HAP-1 (cell line): ENCODE measurements at places on chromosomes 6 and 20.

- no peak for DNase-seq
These were observed 191.3 kb downstream of the ESR1 start for GRCh38 chr6:151998784-151999183.

DNA sequence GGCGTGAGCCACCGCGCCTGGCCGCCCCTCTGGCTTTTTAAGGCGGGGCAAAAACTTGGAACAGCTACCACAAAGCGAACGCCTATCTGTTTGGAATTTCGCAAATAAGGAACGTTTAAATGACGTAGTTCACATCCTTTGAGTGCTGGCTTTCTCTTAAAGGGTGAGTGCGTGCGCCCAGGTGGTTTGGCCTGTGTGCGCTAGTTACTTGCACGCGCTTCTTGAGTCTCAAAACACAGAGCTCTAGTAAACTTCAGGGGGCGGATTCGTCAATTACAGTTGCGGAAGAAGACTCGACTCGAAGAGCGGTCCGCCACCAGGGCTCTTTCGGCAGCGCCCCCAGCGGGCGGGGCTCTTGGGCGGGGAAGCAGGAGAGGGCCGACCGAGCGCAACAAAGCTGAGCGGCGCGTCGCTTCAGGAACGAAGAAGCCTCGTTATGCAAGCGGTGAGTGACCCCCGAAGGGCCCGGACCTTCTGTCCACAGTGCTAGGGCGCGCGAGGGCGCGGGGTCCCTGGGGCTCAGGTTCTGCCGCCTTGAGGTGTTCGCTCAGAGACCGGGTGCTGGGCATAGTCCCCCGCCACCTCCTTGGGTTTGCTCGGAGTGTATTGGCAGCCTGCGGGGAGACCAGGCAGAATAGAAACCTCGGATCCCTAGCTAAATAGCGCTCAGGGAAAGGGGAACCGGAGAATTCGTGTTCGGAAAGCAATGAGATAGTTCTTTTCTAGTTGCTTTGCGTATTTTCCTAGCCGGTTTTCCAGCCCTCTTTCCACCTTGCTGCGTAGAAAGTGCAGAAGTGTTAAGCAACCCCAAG is at the start of gene SYCP2L:
Gene SYCP2L, plus strand, starts transcription at position 362 of the 812 bp plus-strand sequence. Its CDS starts 75 bp downstream, at position 437.
- peak; percentile 93 for DNase-seq

DNA sequence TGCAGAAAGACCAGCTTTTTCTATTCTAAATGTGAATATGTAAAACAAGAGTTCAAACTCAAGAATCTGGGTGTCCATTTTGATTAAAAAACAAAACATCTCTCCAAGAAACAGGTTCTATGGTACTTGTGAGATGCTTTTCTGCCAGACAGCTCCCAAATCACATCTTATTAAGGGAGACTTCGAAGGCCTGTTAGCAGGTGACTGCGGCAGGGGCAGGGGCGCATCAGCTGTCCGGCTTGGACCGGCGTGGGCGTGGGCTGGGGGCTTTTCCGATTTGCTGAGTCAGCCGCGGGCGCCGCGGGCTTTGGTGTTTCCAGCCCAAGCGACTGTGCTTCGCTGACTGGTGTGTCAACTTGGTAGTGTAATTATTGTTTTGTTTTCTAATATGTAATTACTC is 32.6 kb downstream of the TFAP2A start:
- no peak for DNase-seq

GRCh38 chr6:158160932-158161539 is 7.0 kb downstream of the SERAC1 start:
- no peak for DNase-seq

GRCh38 chr6:26286168-26286877 is 78.7 kb upstream of the BTN3A2 start:
- peak; percentile 70 for DNase-seq

DNA sequence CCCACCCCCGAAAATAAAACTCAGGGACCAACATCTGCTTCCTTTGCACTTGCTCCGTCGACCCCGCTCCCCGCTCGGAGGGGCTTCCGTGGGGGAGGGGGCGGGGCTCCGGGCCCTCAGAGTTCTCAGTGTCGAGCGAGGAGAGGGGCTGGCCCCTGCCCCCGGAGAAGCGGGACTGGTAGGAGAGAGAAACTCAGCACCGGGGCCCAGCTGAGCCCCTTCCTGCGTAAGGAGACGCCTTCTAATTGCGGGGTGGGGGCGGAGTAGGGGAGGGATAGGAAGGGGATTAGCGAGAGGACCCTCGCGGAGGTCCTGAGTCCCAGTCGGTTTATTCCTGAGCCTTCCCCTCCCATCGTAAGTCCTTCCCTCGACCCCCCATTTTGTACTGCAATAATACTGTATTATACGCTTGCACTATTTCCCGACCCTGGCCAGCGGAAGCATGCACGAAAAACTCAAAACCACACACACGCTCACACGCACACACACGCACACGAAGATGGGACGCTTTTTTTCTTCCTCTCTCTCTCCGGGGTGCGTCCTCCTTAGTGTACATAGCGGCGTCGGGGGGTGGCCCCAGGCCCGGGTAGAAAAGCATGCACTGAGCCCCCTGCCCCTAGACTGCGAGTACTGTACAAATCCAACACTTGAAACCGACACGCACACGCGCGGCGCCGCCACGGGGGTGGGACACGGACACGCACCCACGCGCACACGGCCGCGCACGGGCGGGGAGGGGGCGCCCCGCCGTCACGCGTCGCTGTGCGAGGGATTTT is 22.1 kb upstream of the SLC22A7 start:
- DNase-seq, result no peak

DNA sequence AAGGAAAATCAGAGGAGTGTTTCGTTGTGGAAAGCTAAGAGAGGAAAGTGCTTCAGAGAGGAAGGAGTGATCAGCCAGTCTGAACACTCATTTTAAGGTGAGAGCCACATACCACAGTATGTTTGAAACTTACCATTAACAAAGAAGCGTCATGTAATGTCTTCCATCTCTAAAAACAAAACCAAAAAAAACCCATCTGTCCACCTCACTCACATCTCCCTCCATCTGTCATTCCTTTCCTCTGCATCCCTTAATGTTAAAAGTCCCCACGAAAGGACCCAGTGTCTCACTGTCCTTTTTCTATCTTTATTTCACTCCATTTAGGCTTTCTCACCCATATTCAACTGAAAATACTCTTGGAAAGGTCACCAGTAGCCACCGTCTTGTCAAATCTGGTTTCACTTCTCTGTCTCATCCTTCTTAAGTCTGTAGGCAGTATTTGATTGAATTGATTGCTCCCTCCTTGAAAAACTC is 59.4 kb upstream of the GNRH2 start:
- DNase-seq, result no peak

- DNase-seq, result peak; percentile 60
These were observed 45.6 kb upstream of the RAB23 start for GRCh38 chr6:57267586-57268293.

- no peak for DNase-seq
These were observed 19.6 kb upstream of the TRAM2 start for GRCh38 chr6:52596371-52597028.

DNA sequence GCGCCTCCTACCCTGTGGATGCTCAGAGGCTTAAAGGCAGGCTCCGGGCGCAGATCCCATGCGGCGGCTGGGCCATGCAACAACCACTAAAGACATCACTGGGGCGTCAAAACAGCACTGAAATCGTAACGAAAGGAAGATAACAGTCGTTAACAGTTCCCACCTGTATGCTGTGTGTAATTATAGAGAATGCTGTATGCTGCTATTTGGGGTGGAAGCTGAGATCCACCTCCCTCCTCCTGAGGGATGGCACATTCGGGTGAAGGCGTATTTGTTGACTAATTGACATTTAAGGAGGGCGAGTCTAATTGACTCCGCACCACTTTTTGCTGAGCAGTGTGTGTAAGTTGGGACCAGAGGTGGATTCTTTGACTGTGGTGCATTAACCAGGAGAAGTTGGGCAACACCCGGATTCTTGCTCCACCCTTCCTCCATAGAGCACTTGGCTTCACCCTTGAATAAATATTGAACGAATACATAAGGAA is 687 bp downstream of the SLC35A1 start:
- no peak for DNase-seq

DNA sequence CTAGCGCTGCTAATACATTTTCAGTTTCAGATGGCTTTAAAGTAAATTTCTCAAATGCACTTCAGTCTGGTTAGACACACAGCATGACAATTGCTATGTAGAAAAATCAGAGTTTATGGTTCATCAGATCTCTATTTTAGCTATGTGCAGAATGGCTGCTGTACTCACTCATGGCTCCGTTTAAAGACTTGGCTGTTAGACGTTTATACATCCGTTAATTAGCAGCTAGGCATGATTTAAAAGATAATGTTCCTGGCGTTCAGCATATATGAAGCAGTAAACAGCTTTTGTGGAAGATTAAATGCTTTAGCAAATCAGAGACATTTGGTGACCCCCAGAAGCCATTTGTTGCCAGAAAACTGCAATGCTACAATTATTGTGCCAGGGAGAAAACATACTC is 350.0 kb upstream of the MANEA start:
- DNase-seq, result no peak

DNA sequence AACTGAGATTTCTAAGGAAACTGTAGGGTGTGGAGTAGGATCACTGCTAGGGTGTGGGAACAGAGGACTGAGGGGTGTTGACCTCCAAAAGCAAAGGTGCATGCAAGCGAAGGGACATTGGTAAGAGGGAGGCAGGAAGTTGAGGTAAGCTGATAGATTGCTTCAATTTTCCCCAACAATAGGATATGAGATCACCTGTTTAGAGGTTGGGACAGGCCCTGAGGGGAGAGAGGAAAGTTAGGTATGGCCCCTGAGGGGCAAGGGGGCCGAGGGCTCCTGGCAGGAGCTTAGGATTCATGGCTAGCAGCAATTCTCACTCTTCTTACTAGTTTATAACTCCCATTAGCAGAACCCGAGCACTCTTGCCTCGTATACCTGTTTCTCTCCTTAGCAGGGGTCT is 106.8 kb upstream of the RPS6KA2 start:
- DNase-seq, result no peak

DNA sequence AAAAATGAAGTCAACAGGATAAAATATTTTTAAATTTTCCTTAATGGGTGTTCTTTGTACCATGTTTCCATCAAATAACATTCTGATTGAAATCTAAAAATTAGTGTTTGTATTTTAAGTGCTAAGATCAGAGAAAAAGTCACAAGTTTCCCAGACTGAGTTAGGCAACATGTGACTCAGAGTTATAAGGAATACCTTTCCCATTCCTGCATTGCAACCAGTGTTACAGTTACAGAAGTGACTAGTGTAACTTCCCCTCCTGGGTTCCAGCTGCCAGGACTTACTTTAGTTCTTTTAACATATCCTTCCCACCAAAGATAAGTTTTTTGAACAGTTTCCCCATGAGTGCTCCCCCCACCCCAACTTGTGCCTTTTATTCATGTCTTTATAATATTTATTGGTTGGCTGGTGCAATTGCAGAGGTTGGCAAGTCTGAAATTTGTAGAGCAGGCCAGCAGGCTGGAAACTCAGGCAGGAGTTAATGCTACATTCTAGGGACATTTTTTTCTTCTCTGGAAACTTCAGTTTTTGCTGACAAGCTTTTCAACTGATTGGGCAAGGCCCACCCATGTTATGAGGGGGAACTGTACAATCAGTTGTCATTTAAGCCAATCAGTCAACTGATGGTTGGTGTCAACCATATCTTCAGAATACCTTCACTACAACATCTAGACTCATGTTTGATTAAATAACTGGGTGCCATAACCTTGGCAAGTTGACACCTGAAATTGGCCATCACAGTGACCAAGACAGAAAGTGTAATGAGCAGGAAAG is 22.9 kb upstream of the ESR1 start:
- DNase-seq, result no peak

GRCh38 chr6:30216096-30216495 is 2.9 kb upstream of the TRIM26 start:
- DNase-seq, result no peak

DNA sequence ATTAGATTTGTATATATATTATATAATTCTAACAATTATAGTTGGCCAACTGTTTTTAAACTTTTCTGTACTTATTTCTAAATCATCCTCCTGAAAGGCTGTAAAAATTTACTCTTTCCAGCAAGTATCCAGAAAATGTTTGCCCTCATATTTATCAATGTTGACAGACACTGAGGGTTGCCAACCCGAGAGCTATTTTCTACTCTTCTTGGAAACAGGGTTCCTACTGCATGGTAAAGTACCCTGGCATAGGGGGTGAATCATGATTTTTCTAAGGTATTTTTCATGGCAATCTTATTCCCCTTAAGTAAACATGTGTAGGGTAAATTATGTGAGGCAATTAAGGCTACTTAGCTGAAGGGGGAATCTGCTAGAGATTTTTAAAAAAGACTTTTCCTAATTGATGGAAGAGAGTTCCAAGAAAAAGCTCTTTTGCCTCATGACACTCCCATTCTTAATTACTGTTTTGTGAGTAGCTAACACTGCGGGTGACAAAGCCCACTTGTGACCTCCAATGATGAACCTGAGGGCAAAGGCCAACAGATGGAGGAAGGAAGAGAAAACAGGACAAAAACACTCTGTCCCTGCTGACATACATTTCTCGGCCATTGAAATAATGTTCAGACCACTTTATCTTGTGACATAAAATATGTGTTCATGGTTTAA is 37.9 kb downstream of the GPX5 start:
- no peak for DNase-seq

- no peak for DNase-seq
These were observed 17.3 kb upstream of the RHAG start for GRCh38 chr6:49653942-49654341.

- DNase-seq, result no peak
These were observed 161.3 kb upstream of the RREB1 start for GRCh38 chr6:6946206-6947155.

GRCh38 chr6:43666196-43666920 is 21.2 kb downstream of the MRPS18A start:
- no peak for DNase-seq

DNA sequence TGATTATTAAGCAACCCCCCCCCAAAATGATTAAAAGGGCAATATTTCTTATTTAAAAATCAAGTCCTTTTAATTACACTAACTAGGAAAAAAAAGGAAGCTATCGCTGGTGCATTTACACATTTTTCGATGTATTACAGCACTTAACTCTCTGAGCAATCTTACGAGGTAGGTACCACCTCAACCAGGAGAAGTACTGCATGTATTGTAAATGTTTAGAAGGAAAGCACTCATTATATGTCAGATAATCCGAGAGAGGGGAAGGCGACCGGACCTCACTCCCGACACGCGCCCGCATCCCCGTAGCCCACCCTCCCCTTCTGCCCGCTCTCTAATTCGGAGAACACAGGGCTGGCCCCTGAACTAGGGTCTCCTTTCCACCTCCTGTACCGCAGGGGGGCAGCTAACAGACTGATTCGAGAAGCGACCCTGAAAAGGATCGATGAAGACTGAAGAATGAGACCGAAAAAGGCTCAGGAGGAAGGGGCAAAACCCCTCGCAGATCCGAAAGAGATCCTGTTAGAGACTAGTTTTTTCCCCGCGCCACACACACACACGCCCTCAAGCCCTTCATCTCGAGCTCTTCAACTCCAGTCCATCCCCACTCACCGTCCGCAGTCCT is 337 bp downstream of the ESF1 start:
- DNase-seq, result no peak

- no peak for DNase-seq
These were observed 41.2 kb downstream of the ANKS1A start for GRCh38 chr6:34930221-34930620.

- DNase-seq, result no peak
These were observed 19.3 kb upstream of the RNGTT start for GRCh38 chr6:88982720-88983119.

GRCh38 chr6:144153260-144153659 is 2.9 kb downstream of the STX11 start:
- no peak for DNase-seq

- no peak for DNase-seq
These were observed 2.5 kb upstream of the FASTKD5 start for GRCh38 chr20:3162080-3162611.
